ENCODE measurements at places on chromosomes 12 and 14. TPM values are rescaled to one million over a fixed set of nuclear protein-coding genes. Genes with fewer than 3 reads are reported as not detected.

Gene ESR2
- 0.56 TPM for total RNA-seq

- H3K36me3 ChIP-seq = no peaks in the 10 kb centered on the region
- no peak overlapping the region for H3K4me3 ChIP-seq
- no peak for ATAC-seq
- H3K4me1 ChIP-seq = peaks cover 10% of the 10 kb centered on the region
These were observed 139.9 kb upstream of the KRR1 start for GRCh38 chr12:75651342-75651695.

GRCh38 chr14:33014710-33015109, 76.0 kb downstream of the NPAS3 start:
- no peaks in the 10 kb centered on the region for H3K4me1 ChIP-seq
- peaks cover 7% of the 10 kb centered on the region for H3K27me3 ChIP-seq
- H3K27ac ChIP-seq = no peak overlapping the region
- H3K36me3 ChIP-seq = no peaks in the 10 kb centered on the region
- no peak for ATAC-seq
- no peak overlapping the region for H3K4me3 ChIP-seq

GRCh38 chr12:83408851-83409250, 722.1 kb downstream of the TMTC2 start:
- H3K4me1 ChIP-seq = no peaks in the 10 kb centered on the region
- H3K27me3 ChIP-seq = no peaks in the 10 kb centered on the region
- no peak for ATAC-seq
